GOT3 (cell line): ENCODE measurements at places on chromosomes 1 and 21.
A peak's percentile ranks its signal among the peaks of the same experiment; 100 is the strongest.

- DNase-seq, result no peak
These were observed 2.5 kb upstream of the RCSD1 start for GRCh38 chr1:167627615-167627864.

GRCh38 chr1:86394416-86394815 lies 1.7 kb downstream of the ODF2L start:
- no peak for DNase-seq

GRCh38 chr1:37177230-37177864 lies 143.0 kb upstream of the GRIK3 start:
- no peak for DNase-seq

DNA sequence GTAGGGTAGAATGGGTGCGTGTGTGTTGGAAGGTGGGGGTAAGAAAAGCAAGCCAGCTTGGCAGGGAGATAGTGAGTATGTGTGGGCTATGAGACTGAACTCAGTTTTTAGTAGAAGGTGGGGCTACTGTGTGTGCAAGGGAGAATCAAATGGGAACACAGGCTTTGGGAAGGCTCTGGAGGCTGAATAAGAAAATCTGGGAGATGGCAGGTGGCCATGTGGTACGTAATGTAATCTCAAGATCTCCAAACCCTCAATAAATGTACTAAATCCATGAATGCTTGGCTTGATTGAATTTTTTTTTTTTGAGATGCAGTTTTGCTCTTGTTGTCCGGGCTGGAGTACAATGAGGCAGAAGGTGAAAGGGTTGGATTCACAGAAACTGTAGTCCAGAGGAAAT lies 3.5 kb upstream of the ZSCAN20 start:
- DNase-seq, result no peak

- DNase-seq, result no peak
These were observed 540.3 kb upstream of the B3GALT2 start for GRCh38 chr1:193726722-193727121.

DNA sequence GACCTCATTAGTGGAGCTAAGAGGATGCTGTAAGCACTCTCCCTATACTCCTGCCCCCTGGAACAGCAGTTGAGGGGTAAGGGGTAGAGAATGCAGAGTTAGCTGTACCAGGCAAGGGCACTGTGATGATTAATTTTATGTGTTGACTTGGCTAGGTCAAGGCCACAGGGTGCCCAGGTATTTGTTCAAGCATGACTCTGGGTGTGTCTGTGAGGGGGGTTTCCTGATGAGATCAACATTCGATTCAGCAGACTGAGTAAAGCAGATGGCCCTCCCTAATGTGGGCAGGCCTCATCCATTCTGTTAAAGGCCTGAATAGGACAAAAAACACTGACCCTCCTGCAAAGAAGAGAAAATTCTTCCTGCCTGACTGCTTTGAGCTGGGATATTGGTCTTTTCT lies 110.8 kb downstream of the KCND3 start:
- DNase-seq, result no peak

DNA sequence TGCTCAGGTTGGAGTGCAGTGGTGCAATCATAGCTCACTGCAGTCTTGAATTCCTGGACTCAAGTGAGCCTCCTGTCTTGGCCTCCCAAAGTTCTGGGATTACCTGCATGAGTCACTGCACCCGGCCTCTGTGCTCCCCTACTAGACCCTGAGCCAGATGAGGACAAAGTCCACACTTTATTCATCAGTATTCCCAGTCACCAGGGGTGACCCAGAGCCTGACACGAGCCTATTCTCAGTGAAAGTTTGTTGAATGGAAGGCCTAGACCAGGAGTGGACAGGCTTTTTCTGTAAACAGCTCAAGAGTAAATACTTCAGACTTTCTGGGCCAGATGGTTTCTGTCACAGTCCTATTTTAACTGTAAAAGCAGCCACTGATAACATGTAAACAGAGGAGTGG lies 68.2 kb downstream of the MAB21L3 start:
- DNase-seq, result no peak

DNA sequence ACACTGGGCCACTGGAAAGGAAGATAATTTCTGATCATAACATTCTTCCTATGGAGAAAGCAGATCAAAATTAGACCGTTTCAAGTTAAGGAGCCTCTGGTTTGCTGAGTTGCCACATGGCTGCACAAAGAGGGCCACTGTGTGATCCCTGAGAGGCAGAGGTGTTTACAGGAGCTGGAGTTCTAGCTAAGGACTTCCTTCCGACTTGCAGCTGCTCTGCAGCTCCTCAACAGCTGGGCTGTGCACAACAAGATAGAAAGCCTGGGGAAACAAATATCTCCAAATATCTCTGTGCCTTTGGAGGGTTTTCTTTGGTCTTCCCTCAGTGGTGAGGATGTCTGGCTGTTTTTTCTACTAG lies 26.8 kb downstream of the GADD45A start:
- no peak for DNase-seq

- DNase-seq, result no peak
These were observed 8.8 kb upstream of the CTBS start for GRCh38 chr1:84582802-84583587.

DNA sequence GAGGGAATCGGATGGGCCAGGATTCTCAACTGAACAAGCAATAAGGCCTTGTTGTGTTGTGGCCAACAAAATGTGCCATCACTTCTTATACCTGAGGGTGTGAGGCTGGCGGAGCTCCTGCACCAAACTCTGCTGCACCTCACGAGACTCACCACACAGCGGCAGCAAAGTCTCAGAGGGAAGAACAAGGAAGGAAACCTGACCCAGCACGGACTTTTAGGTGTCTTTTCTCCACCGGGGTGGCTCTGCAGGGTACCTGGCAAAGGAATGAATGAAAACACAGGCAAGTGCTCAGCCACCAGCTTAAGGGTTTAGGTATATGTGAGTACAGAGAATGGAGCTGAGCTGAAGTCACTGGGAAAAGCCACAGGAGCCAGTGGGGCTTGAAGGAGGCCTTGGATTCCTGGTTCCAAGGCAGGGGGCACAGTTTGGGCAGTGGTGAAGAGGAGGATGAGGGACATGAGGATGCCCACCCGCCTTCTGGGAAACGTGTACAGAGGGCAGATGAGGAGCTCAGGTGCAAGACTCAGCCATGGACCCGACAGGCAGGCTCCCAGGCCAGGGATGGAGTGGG lies 31.1 kb upstream of the HSD3B1 start:
- no peak for DNase-seq

DNA sequence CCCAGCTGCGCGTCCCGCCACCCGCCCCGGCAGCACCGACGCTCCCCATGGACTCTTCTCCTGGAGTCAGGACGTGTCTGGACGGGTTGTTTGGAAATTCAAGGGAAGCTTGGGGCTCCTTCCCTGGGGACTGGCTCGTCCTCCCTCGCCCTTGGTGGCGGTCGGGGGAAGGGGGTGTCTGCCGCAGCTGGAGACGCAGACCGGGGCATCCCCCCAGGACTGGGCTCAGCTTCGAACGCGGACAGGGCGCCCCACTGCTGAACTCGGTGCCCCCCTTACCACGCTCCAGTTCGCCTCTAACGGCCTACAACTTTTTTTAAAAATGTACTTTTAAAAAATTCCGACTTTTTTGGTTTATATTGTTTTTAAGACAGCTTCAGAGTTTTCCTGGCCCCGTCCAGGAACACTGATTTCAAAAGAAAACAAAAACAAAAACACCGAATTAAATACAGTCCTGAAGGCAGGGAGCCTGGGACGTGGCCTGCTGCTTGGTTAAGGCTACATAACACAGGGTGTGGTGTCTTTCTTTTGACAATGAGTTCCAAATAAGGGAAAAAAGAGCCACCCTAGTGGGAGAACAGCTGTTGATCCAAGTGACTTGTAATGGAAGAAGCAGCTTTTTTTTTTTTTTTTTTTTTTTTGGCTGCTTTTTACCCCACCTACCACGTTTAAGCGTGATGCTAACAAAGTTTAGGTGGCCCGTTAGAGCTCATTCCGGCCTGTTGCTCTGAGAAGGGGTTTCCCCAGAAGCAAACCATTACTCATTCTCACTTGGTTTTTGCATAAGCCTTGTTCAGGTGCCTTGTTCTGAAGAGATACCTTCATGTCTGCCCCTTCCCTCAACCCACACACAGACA lies 862 bp upstream of the DIPK1A start:
- DNase-seq, result no peak

DNA sequence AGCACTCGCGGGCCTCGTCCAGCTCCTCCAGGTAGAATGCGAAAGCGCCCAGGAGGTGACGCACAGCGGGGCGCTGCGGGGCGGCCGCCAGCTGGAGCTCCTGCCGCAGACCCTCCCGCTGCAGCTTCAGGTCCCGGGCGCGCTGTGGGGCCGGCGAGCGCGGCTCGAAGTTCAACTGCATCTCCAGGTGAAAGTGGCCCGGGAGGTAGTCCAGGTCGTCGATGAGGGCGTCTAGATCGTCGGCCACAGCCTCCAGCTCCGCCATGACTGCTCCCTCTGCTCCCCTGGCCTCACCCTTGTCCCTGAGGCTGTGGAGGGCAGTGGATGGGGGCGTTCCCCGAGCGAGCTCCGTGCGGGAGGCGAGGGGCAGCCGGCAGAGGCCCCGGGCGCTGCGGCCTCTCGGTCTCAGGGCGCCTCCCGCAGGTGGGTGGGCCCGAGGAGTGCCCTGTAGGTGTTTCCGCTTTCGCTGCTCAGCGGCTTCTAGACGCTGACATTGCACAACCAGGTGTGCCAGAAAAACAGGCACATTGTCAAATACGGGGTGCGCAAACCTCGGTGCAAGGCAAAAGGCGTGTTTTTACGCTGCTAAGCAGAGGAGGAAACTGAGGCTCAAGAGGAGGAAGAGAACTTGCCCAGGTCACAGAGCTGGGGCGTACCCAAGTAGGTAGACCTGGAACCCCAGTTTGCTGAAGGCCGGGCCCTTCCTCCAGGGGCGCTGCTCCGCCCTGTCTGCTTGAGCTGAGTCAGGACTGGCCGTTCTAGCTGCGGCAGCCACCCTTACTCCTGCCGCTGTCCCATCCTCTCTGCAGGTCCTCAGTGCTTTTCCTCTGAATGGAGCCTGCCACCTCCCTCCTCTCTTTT lies at the start of gene TTC22:
Gene TTC22, minus strand, starts transcription at position 425 of the 861 bp plus-strand sequence. Its CDS starts 160 bp downstream, at position 265.
- no peak for DNase-seq

GRCh38 chr1:234969581-234970400 lies 158.8 kb downstream of the TOMM20 start:
- no peak for DNase-seq

- DNase-seq, result no peak
These were observed 9.6 kb upstream of the RNF223 start for GRCh38 chr1:1083416-1084371.

GRCh38 chr1:96730574-96731298 lies 9.2 kb downstream of the PTBP2 start:
- DNase-seq, result no peak

GRCh38 chr1:234201600-234201999 lies 171.7 kb upstream of the COA6 start:
- no peak for DNase-seq

DNA sequence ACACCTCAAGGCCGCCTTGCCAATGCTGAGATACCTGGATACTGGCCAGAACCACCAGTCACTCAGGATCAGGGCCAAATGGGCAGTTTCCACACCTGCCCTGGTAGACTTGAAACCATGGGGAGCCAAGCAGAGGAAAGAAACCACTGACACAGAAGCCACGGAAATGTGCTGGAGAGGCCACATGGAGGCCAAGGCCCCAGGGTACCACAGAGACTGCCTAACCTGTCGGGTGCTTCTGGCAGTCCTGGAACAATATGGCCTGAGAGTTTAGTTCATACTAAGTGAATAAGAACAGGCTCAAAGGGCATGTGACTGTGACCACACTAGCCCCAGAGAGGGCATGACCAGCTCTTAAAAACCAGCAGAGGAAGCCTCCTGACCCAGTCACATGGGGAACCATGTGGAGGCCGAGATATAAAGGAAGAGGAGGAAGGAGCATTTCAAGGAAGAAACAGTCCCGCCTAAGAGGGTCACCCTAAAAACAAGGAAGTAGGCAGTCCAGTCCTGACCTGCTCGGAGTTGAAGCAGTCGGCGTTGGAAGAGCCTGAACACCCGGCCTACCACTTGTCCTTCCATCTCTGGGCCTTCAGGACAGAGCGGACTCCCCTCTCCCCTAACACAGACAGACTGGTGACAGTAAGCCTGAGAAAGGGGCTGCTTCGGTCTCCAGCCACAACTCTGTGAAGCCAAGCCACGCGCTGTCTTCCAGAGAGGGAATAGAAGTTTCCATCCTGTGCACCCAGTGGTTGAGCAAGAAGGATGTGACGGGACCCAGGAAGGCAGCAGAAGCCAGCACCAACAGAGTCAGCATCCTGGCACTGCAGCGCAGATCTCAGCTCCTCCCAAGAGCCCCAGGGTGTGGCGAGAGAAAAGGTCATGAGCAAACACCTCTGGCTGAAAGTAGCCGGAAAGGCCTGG lies at the start of gene DENND2D:
Gene DENND2D, minus strand, starts transcription at position 766 of the 921 bp plus-strand sequence. Its CDS starts 187 bp downstream, at position 579.
- no peak for DNase-seq

- DNase-seq, result no peak
These were observed 136.2 kb upstream of the ZBTB40 start for GRCh38 chr1:22315315-22316078.

GRCh38 chr1:67674260-67675011 lies 10.6 kb upstream of the GADD45A start:
- no peak for DNase-seq

DNA sequence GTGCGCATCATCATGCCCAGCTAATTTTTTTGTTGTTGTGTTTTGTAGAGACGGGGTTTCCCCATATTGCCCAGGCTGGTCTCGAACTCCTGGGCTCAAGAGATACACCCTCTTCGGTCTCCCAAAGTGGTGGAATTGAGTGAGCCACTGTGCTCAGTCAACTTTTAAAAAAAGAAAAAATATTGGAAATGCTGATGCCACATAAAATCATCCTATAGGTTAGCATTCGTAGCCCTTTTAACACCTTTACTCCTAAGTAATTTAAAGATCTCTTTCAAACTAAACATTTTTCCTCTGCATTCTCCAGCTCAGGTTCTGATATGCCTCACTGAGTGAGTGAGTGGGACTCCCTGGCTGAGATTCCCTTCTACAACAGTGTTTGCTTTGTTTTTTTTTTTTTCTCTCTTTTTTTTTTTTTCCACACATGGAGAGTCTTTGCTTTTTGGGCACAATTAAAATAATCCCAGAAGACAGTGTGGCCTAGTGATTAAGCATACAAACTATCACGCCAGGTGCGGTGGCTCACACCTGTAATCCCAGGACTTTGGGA lies 74.0 kb downstream of the LPGAT1 start:
- no peak for DNase-seq

DNA sequence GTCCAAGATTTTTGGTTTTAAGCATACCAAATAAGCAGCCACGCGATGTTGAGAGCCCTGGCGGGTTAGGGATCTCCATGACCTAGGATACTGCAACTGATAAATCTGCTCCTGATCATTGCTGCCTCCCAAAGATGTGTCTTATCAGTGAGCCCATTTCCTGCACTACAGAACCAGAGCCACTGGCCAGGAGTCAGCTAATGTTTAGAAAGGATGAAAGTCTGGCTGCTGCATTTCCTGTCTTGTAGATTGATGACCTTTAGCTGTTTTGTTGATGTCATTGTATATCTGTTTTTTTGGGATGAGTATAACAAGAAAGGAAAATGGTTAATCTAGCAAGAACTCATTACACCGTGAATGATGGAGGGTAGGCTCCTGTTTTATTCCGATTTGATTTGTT lies 74.5 kb downstream of the C1orf21 start:
- no peak for DNase-seq

- DNase-seq, result peak; percentile 37
These were observed 18.7 kb downstream of the C1orf198 start for GRCh38 chr1:230849451-230850224.
